SK-MEL-5 (cell line): ENCODE measurements at places on chromosomes 12 and 14. TPM values are rescaled to one million over a fixed set of nuclear protein-coding genes. Genes with fewer than 3 reads are reported as not detected.

The DUSP16 gene
- total RNA-seq = 13.9 and 15.1 TPM in 2 replicates

The AKAP3 gene
- 0.75 and 0.79 TPM in 2 replicates for total RNA-seq

The NGB gene
- not detected in 2 replicates for total RNA-seq

The SRRM4 gene
- not detected in 2 replicates for total RNA-seq

The INSM2 gene
- total RNA-seq = 0.26 and 0.27 TPM in 2 replicates

The KRT79 gene
- not detected in 2 replicates for total RNA-seq

The PPFIA2 gene
- total RNA-seq = not detected in 2 replicates

The ATXN2 gene
- 12.4 and 12.8 TPM in 2 replicates for total RNA-seq

The BCAT1 gene
- 0.05 and 0.27 TPM in 2 replicates for total RNA-seq

The SIX1 gene
- total RNA-seq = 2.3 and 3.3 TPM in 2 replicates

The HCAR2 gene
- not detected in 2 replicates for total RNA-seq

The LYZ gene
- total RNA-seq = 0.37 and 0.88 TPM in 2 replicates

The NOS1 gene
- not detected in 2 replicates for total RNA-seq

The TAS2R7 gene
- not detected in 2 replicates for total RNA-seq

The NXPH4 gene
- total RNA-seq = 5.1 and 5.4 TPM in 2 replicates

The SERPINA1 gene
- 0.92 and 1.7 TPM in 2 replicates for total RNA-seq

The TMEM132C gene
- total RNA-seq = not detected in 2 replicates

The PPP4R3A gene
- total RNA-seq = 41.0 and 45.2 TPM in 2 replicates

The GPR84 gene
- total RNA-seq = 0.11 TPM in 1 of 2 replicates, not detected in the other

The PLEKHD1 gene
- not detected in 2 replicates for total RNA-seq

The RTN1 gene
- total RNA-seq = not detected in 2 replicates

The ARHGEF40 gene
- total RNA-seq = 16.0 and 19.7 TPM in 2 replicates

The SLC24A4 gene
- total RNA-seq = 0.19 and 0.24 TPM in 2 replicates

The GSC gene
- total RNA-seq = not detected in 2 replicates

The SERPINA4 gene
- not detected in 2 replicates for total RNA-seq

The DPF3 gene
- total RNA-seq = 0.75 and 1.3 TPM in 2 replicates

The IL22 gene
- total RNA-seq = not detected in 2 replicates

The CCDC175 gene
- not detected in 2 replicates for total RNA-seq

The MANSC4 gene
- total RNA-seq = 0.37 TPM in 1 of 2 replicates, not detected in the other

The NR1H4 gene
- total RNA-seq = 0.05 and 0.11 TPM in 2 replicates

The ACOT6 gene
- 0.18 TPM in 1 of 2 replicates, not detected in the other for total RNA-seq

The EIF2S3B gene
- total RNA-seq = 1.3 and 2.5 TPM in 2 replicates

The RNU4-1 gene
- total RNA-seq = not detected in 2 replicates

The SYT10 gene
- not detected in 2 replicates for total RNA-seq

The CLEC4D gene
- not detected in 2 replicates for total RNA-seq

The GZMH gene
- not detected in 2 replicates for total RNA-seq

The C12orf57 gene
- 118 and 135 TPM in 2 replicates for total RNA-seq

The TPH2 gene
- total RNA-seq = not detected in 2 replicates

The RHEBL1 gene
- 5.2 and 7.8 TPM in 2 replicates for total RNA-seq

The NFATC4 gene
- total RNA-seq = 0.05 and 0.53 TPM in 2 replicates
